ENCODE measurements at places on chromosomes 1 and 21. TPM values are rescaled to one million over a fixed set of nuclear protein-coding genes. Genes with fewer than 3 reads are reported as not detected.

NUDC gene
- total RNA-seq, result 31.8 TPM

RHEX gene
- not detected for total RNA-seq

PRR9 gene
- total RNA-seq, result not detected

KRTAP10-12 gene
- total RNA-seq, result not detected

DCDC2B gene
- total RNA-seq, result not detected

CNIH3 gene
- total RNA-seq, result 14.3 TPM

RORC gene
- total RNA-seq, result not detected

SLC22A15 gene
- 4.5 TPM for total RNA-seq

RER1 gene
- total RNA-seq, result 88.2 TPM

KCNE2 gene
- total RNA-seq, result not detected

S100A7 gene
- total RNA-seq, result not detected

AKT3 gene
- 50.6 TPM for total RNA-seq

ACTL8 gene
- under 0.01 TPM for total RNA-seq

OR2T12 gene
- not detected for total RNA-seq

CYP4X1 gene
- total RNA-seq, result not detected

S100A1 gene
- total RNA-seq, result under 0.01 TPM

DDR2 gene
- total RNA-seq, result 189 TPM

RAB3B gene
- 31.8 TPM for total RNA-seq

OR2L8 gene
- not detected for total RNA-seq

GJA9 gene
- not detected for total RNA-seq

RGS13 gene
- not detected for total RNA-seq

ASH1L gene
- 33.9 TPM for total RNA-seq

CFAP57 gene
- total RNA-seq, result 0.09 TPM

FAM110D gene
- total RNA-seq, result not detected

DDX20 gene
- total RNA-seq, result 12.5 TPM

CLCA1 gene
- total RNA-seq, result not detected

LORICRIN gene
- total RNA-seq, result not detected

CRNN gene
- not detected for total RNA-seq

OR2G6 gene
- total RNA-seq, result not detected

KIF26B gene
- 71.3 TPM for total RNA-seq

USH2A gene
- total RNA-seq, result not detected

RBM8A gene
- total RNA-seq, result 129 TPM

PROX1 gene
- under 0.01 TPM for total RNA-seq

CDC7 gene
- 4.2 TPM for total RNA-seq

GSTM4 gene
- 13.7 TPM for total RNA-seq

KRTAP21-2 gene
- not detected for total RNA-seq

P3R3URF gene
- total RNA-seq, result not detected

KLHL17 gene
- 9.2 TPM for total RNA-seq

KRTAP19-1 gene
- total RNA-seq, result not detected

STUM gene
- total RNA-seq, result not detected

Measured in smooth muscle cell of the umbilical artery (primary cell).